ENCODE measurements at places on chromosomes 2 and 18. TPM values are rescaled to one million over a fixed set of nuclear protein-coding genes. Genes with fewer than 3 reads are reported as not detected.

- no peak for DNase-seq
These were observed 2.1 kb upstream of the RFTN2 start for GRCh38 chr2:197677483-197677882.

DNA sequence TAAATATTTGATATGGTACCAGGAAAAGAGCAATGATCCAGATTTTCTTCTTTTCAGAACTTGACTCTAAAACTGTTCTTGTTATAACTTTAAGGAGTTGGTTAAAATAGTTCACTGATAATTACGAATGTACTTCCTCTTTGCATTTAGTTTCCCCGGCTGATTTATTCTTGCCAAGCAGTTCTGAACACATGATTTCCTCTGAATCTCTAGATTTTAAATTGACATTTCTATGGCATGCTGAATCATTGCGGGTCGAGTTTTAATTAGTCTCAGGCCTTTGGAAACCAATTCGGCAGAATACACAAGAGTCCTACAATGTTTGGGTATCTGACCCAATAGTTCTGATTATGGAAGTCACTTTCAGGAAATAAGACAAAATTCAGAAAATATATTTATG lies 37.3 kb upstream of the DNAH7 start:
- no peak for DNase-seq

DNA sequence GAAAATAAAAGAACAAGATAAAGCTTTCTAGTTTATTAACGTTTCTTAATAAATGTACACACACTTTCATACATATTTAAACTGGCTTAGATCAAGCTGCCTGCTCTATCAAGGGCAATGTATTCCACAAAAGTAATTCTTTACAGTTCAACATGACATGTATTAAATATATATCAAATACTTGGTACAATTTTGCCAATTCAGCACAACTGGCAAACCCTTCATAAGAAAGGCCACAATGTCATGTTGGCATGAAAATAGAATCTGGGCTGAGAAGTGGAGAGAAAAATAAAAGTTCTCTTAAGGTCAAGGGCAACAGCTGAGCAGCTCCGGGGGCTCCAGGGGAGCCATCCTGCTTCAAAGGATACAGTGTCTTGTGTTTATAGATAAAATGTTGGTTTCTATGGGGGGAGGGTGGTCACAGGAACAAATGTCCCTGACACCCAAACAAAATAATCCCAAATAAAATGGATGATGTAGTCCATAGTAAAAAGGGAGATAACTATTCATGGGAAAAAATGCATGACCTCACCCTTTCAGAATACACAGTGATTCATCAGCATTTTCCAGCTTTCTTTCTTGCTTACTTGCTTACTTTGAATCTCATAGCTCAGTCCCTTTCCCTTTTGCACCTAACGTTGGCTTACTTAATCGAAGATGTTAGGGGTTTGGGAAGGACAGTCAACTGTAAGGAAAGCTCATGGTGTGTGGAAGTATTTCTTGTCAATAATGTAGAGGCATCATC lies 494.9 kb downstream of the NYAP2 start:
- no peak for DNase-seq

- no peak for DNase-seq
These were observed 127.8 kb downstream of the CERS6 start for GRCh38 chr2:168583710-168584521.

CNOT11 gene
- total RNA-seq = 38.8 TPM

FZD7 gene
- 126 TPM for total RNA-seq

Data from mesothelial cell of epicardium (in vitro differentiated cells).